ENCODE measurements at places on chromosomes 3 and 15. TPM values are rescaled to one million over a fixed set of nuclear protein-coding genes. Genes with fewer than 3 reads are reported as not detected.

DNA sequence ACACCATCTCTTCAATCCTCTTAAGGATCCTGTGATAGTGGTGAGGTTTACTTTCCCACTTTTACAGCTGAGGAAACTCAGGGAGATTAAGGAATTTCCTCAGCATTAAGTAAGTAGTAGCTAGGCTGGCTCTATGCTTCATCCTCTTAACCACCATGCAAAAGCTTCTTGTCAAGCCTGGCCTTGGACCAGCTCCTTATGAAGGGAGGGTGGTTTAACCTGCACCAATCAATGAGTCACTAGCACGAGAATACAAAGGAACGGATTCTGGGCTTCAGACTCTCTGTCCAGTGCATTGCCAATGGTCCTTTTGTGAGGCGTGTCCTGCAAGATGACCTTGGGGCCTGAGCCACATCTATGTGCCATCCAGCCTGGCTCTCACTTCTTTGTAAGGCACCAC, 202.0 kb upstream of the CFAP20DC start:
- DNase-seq = no peak

DNA sequence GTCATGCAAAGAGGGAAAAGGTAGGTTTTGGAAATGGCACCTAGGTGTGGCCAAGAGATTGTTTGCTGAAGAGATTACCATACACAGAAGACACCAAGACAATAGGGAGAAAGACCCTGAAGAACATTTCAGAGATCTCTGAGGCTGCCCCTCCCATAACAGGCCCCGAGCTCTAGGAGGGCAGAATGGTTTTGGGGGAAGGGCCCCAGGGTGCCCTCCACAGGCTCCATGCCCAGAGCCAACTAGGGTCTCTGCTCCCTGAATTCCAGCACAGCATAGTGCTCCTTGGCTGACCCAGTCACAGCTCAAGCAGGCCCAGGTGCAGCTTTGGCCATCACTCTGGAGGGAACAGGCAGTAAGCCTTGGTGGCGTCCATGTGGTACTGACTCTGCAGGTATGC, 163.9 kb downstream of the RAB11A start:
- no peak for DNase-seq

DNA sequence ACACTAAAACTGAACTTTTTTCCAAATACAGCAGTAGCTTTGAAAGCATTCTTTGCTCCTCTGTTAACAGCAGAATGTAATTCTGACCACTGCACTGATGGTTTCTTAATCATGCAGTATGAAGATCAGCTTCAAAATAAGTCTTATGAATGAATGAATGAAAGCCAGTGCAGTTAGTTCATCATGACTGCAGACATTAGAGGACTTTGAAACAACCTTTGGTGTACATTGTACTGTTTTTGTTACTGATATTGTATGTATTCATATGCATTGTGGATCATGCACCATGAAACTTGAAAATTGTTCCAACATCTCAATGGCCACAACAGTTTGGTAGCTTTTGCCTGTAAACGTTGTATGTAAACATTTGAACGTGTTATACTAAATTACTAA, 1.3 kb upstream of the TNIK start:
- DNase-seq = no peak

- no peak for DNase-seq
These were observed 278.1 kb upstream of the CHRNA7 start for GRCh38 chr15:31752065-31752762.

Gene SCAANT1
- not detected for total RNA-seq

Gene OR5K2
- not detected for total RNA-seq

Gene NAA80
- 18.3 TPM for total RNA-seq

DNA sequence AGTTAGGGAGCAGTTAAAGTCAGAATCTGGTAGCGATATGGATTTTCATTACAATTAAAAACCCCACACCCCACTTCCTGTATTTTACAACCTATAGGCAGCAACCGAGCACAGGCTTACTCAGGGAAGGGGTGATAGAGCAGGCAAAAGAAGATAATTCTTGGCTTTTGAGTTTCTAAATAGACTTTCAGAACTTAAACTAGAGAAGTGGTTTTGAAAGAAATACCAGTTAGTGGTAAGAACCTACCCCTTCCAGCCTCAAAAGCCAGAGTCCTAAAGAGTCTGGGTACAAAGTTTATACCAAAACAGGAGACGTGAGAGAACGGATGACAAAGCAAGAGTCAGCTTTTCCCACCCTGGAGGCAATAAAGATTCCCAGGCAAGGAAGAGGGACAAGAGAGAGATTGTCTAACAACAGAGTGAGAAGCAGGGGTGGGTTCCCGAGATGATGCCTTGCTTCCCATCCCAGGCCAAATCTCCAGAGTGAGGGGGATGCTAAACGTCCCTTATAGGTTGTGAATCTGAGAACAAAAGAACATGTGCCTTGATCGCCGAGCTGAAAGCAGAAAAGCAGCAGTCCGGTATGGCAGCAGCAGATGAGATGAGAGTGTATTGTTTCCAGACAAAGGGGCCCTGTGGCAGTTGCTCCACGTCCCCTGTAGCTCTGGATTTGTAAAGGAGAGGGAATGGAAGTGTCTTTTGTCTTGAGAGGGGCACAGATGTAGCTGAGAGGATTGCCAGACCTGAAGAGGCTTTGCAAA, 36.8 kb downstream of the KLHL6 start:
- no peak for DNase-seq

DNA sequence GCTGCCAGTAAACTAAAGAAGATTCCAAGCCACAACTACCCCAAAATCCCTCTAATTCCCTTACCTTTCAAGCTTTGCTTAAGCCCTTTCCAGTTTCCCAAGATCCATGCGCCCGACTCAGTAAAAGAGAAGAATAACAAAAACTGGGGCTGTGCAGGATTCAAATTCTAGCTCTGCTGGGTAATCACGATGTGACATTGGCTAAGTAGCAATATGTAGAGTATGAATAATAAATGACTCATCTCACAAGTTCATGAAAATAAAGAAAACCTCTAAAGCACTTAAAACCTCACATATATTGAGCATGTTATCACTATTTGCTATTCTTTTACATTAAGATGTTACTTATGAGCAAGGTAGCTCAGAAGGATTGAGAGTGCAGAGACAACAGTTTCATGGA, 522.2 kb upstream of the ZNF717 start:
- DNase-seq = no peak

DNA sequence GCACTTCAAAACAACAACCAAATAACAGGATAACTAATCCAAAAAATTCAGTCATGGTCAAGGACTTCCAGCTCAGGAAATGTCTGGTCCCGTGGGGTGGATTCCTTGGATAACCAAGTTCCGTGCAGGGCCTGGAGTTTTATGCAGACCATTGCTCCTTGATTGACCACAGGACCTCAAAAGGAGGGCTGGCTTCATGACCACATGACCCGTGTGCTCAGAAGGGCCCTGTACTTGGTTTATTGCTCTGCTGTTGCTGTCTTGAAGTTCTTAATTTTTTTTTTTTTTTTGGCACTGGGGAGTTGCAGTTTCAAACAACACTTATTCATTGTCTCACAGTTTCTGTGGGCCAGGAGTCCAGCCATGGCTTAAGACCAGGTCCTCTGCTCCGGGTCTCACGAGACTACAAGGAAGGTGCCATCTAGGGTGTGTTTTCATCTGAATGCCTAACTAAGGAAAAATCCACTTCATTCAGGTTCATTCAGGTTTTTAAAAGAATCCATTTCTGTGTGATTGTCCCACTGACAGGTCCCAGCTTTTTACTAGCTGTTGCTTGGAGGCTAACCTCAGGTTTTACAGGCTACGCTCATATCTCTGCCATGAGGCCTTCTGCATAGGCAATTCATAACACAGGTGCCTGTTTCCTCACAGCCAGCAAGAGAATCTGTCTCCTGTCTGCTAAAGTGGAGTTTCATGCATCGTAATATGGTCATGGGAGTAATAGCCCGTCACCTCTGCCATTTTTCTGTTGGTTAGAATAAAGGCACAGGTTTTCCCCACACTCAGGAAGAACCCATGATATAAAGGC, 65.3 kb downstream of the FLNB start:
- no peak for DNase-seq

DNA sequence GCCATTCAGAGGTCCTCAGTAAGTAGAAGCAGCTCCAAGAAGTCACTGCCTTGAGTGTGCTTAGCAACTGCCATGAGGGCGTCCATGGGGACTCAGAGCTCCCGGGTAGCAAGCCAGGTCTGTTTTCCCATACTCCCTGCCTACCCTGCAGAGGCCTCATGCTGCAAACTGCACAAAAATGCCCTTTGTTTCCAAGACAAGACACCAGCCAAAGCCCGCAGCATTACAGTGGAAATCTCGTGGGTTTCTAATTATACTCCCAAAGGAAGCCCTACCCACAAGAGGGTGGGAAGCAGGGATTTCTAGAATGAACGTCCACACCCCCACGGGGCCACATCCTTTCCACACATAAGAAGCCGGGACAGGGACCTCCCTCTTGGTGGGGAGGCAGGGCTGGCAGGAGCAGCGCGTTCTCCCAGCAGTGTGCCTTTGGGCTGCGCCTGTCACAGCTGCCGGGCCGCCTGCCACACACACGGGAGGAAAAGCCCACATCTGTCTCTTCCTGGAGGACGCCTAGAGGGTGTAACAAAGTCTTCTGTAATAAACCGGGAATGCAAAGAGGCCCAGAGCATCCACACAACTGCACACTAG, 31.1 kb downstream of the FAM174B start:
- DNase-seq = no peak

DNA sequence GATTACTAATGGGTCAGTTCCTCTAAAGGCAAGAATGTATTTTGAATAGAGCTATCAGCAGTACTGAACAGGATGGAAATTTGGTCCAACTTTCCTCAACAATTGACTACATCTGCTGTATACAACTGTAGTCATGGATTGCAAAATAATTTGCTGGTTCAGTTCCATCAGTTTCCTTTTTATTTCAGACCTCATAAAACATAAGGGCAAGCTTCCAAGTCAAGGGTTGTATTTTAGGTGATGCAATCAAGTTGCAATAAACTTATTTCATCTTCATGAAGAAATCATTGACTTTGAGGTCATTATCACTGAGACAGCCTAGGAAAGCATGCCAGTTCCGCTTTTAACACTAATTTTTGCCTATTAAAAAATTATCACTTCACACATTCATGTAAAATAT, 90.4 kb upstream of the TSEN2 start:
- DNase-seq = no peak

- no peak for DNase-seq
These were observed 143.5 kb upstream of the TPM1 start for GRCh38 chr15:62899090-62899493.

- no peak for DNase-seq
These were observed 34.7 kb downstream of the SPTSSB start for GRCh38 chr3:161336661-161337060.

- no peak for DNase-seq
These were observed 57.8 kb downstream of the IMPG2 start for GRCh38 chr3:101262393-101263240.

DNA sequence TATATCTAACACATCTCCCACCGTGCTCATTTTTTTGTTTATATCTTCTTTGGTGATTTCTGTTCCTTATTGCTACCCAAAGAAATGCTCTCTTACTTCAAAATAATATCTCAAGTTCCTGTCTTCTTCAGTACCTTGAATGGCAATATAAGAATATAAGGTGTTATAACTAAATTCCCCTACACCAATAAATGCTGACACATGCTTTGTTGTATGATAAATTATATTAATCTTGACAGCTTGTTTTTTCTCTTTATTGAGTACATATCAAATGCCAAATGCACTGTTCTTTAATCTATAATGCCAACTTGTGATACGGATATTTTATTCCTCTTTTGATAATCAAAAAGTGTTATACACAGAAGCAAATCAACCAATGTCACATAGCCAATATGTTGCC, 540.3 kb downstream of the PYDC2 start:
- no peak for DNase-seq

GRCh38 chr15:98292442-98293240, 332.1 kb downstream of the ARRDC4 start:
- DNase-seq = no peak

GRCh38 chr15:77624868-77625267, 7.8 kb downstream of the LINGO1 start:
- no peak for DNase-seq

DNA sequence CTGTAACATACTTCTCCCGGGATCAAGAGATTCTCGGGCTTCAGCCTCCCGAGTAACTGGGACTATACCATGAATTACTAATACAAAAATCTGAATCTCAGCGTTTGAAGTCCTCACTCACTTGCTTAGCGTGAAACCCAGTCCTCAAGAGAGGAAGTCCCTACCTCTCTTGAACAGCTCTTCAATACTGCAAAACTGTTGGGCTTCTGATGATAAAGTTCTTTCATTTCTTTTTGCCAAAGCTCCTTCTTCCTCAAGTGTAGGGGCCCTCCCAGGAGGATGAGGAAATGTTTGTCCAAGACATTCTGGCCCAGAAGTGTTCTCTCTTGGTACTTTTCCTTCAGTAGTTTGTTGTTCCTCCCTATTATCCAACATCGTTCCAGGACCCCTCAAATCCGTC, 48.5 kb downstream of the FMN1 start:
- DNase-seq = no peak

- no peak for DNase-seq
These were observed 17.4 kb downstream of the CSPG4 start for GRCh38 chr15:75695220-75695619.

Gene ERICH6
- total RNA-seq = not detected

DNA sequence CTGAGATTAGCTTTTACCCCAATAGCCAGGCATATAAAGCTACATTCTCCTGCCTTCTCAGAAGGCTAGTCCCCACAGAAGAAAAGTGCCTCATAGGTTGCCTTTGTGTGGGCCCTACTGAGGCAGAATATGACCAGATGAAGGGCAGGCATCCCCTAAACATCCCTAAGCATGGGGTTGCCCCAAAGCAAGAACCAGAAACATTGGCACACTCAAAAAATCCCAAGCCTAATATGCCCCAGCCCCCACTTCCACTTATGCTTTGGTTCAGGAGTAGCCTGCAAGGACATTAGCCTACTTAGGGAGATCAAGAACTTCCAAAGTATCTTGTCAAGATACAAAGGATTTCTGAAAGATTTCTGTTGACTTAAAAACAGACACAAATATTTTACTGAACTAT, 29.7 kb downstream of the WHAMM start:
- DNase-seq = no peak

GRCh38 chr3:17243621-17244020, 358.9 kb downstream of the PLCL2 start:
- no peak for DNase-seq

- no peak for DNase-seq
These were observed 51.4 kb downstream of the HES1 start for GRCh38 chr3:194187233-194187944.

Gene CCDC39
- total RNA-seq = not detected

DNA sequence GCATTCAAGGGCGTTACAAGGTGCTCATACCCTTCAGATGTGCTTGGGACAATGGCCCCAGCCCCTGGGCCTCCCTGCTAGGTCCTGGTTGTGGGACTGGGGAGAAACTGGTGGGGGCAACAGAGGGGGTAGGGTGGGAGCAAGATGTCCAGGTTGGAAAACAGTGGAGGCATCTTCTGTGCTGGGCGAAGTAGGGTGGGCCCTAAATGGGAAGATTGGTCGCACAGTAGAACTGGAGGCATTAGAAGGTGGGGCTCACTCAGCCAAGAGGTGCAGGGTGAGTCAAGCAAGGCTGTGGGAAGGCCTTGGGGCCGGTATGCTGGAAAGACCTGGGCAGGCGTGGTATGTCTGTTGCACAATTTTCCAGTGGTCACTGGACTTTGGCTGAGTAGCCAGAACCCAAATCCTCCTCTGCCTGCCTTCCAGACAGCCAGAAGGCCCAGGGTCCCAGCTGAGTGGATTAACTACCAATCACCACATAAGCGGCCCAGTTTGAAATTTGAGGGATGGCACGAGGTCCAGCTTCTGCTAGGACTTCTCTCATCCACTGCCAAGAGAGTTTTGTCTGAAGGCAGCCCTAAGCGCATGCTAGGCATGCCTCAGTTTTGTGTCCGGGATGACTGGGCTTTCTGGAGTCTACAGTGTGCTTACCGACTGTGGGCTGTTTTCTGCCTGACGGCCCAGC, 74.5 kb downstream of the LSM3 start:
- no peak for DNase-seq

GRCh38 chr15:77016321-77016695, 21.4 kb downstream of the PSTPIP1 start:
- DNase-seq = no peak

Measured in CD8-positive, alpha-beta memory T cell (primary cell).